ENCODE measurements at places on chromosomes 11 and 22.
A peak's percentile ranks its signal among the peaks of the same experiment; 100 is the strongest.

- DNase-seq: peak; percentile 12
- peak overlapping the region; percentile 77 for H3K27ac ChIP-seq
- peak overlapping the region; percentile 94 for H3K4me3 ChIP-seq
- H3K27me3 ChIP-seq: no peaks in the 10 kb centered on the region
Observed at GRCh38 chr11:76445121-76446084, 585 bp downstream of the EMSY start.

GRCh38 chr11:25838918-25839625 is 492.9 kb upstream of the ANO3 start:
- no peak overlapping the region for H3K4me3 ChIP-seq
- H3K27me3 ChIP-seq: no peaks in the 10 kb centered on the region
- no peak overlapping the region for H3K27ac ChIP-seq
- H3K36me3 ChIP-seq: no peaks in the 10 kb centered on the region

DNA sequence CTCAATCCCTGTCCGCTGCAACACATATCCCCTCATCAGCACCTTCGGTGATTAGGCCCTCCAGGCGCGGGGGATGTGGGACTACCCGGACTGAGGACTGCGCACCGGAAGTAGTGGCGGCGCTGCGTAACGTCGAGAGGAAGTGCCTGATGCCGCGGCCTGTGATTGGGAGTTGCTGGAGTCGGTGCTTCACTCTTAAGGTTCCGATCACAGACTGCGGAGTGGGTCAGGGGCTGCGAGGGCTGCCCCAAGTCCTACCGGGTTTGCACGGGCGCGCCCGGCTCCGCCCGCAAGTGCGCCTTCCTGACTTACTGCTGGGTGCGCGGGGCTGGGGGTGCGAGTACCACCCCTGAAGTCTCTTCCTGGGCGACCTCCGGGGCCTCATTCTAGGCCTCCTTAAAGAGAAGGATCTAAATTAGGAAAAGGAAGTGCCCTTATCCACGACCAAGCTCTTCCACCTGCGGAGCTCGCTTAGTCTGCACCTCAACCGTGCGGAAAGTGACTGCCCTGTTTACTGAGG is at the start of gene ALKBH3:
TSS of gene ALKBH3 (plus strand) at position 192 of the 520 bp plus-strand sequence. CDS start 1,822 bp downstream, outside the sequence.
- peaks cover 12% of the 10 kb centered on the region for H3K27me3 ChIP-seq
- H3K36me3 ChIP-seq: peaks cover 31% of the 10 kb centered on the region
- peak within 1 kb of the TSS; percentile 84 for H3K4me3 ChIP-seq
- peaks cover 16% of the 10 kb centered on the region for H3K4me1 ChIP-seq
- peak within 1 kb of the TSS; percentile 59 for H3K27ac ChIP-seq
- peak; percentile 86 for DNase-seq

DNA sequence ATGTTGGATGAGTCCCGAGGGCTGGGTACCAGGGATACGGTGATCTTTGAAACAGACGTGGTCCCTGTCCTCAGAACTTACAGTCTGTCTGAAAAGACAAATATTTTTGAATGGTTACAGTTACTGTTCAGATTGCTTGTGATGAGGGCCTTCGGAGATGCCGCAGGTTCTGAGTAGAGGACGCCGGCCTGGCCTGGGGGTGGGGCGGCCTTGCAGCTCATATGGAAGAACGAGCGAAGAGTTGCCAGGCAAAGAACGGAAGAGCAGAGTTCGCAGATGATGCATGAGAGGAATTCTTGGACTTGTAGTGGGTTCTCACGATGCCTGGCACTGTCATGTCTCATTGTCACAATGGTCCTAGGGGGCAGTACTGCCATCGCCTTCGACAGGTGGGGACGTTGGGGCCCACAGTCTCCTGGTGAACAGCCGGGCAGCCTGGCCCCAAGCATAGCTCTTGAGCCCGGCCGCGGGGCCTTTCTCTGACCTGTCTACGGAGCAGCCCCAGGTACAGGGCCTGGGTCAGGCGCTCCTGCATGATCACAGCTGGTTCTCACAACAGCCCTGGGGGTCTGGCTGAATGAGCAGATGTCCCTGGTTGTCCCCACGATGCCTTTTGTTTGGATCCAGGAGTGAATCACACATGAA is 60.9 kb upstream of the PARVG start:
- H3K27ac ChIP-seq: no peak overlapping the region
- H3K27me3 ChIP-seq: no peaks in the 10 kb centered on the region
- H3K4me3 ChIP-seq: no peak overlapping the region
- no peak for DNase-seq
- no peaks in the 10 kb centered on the region for H3K36me3 ChIP-seq
- H3K4me1 ChIP-seq: no peaks in the 10 kb centered on the region

Measured in T-cell (primary cell).